ENCODE measurements at places on chromosomes 2 and 18.

DNA sequence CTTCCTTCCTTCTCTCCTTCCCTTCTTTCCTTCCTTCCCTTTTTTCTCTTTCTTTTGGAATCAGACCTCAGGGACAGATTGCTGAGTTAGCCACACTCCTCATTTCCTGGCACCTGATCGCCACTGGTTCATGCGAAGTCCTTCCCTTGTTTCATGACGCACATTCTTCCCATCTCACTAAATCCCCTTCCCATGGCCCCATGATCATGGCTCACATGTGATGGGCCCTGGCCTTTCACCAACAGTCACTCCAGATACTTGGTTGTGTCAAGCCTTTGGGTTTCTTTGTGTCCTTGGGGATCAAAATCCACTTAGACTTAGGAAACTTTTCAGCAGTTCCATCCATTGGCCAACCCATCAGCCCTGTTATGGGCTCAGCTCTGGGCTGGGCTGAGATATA lies 23.8 kb upstream of the ASPRV1 start:
- DNase-seq = no peak

GRCh38 chr2:136219963-136220362 lies 102.0 kb upstream of the CXCR4 start:
- DNase-seq = no peak

DNA sequence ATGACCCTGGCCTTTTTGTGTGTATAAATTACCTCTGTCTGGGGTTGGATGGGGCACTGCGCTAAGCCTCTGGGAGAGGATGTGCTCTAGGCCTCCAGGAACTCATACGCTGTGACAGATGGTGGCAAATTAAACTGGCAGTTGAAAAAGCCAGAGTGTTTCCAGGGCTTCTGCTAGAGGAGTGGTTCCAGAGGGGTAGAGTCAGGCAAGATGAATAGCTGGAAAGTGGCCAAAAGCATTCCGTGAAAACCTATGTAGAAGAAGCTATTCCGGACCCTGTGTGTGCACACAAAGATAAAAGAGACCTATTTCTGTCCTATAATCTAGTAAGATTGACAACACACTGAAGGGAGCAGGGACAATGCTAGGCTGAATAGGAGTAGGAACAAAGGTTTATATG lies 84.8 kb downstream of the ACTR3 start:
- no peak for DNase-seq

- no peak for DNase-seq
Observed at GRCh38 chr2:118923371-118923770, 18.6 kb upstream of the MARCO start.

GRCh38 chr2:205913668-205914067 lies 172.3 kb downstream of the INO80D start:
- no peak for DNase-seq

DNA sequence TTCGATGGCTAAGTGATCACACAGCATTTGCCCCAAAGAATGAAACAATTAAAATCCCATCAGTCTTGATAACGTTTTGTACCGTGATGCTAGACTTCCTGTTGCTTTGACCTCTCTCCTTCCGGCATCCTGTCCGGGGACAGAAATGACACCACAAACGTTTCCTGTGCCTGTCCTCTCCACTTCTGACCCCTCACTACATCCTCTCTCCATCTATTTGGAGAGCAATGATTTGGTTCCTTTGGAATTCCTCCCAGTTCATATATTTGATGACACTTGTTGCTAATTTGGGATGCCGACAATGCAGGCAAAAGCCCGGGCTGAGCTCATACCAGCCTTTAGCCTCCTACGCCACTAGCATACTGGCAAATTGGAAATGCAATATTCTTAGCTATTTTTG lies 151.2 kb upstream of the CCDC68 start:
- DNase-seq = no peak

GRCh38 chr18:69978732-69979715 lies 31.4 kb upstream of the CD226 start:
- no peak for DNase-seq

DNA sequence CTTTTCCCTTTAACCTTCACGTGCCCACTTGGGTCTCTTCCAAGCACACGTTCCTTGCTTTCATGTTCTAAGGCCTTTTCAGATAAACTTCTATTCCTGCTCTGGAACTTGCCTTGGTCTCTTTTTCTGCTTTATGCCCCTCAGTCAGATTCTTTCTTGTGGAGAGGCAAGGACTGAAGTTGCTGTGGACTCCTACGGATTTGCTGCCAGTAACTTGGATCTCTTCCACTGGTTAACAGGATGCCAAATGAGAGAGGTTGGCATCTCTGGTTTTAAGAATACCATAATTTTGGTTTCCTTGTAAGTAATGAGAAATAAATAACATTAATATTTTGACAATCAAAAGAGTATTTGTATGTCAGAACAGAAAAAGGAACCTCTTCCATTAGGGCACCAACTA lies 33.0 kb downstream of the COMMD1 start:
- DNase-seq = no peak

DNA sequence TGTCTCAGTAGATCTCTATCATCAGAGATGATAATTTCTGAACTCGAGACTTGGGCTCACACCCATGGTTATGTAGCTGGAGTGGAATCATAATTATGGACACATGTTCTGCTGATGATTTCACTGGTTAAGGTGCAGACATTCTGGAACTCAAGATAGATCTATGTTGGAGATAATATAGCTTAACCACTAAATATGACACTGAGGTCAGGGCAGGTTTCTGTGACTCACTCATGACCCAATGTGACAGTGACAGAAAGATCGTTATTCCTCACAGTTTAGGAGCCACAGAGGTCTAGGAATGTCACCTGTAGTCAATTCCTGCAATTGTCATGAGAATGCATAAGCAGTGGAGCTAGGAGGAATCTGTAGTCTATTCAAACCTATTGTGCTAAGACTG lies 828.6 kb downstream of the TRIB2 start:
- no peak for DNase-seq

DNA sequence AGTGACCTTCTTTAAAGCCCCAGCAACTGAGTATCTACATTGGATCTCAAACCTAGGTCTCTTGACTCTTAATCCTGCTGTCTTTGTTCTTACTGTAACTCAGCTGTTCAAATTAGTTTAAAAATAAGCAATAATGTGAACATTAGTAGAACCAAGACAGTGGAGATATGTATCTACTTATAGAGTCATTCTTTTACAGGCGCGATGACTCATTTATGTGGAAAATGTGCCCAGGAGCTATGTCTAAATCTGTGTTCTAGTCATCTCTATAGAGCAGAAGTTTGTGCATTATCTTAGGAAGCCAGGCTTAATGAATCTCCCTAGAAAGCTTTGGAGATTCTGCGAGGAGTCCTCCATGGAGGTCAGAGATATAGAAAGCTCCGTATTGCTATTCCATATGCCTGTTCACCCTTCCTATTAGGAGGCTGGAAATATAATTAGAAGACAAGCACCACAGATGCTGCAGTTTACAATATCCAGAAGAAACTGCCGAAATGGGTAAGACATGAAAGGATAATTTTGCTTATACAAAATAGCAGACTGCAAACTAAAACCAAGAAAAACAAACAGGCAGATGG lies 211.6 kb downstream of the TRIB2 start:
- no peak for DNase-seq

- no peak for DNase-seq
Observed at GRCh38 chr2:172710584-172711047, 25.0 kb upstream of the RAPGEF4 start.

GRCh38 chr2:98698896-98699295 lies 32.0 kb downstream of the MGAT4A start:
- no peak for DNase-seq
